ENCODE measurements at places on chromosomes 6 and 20.

- DNase-seq = no peak
These were observed 181.0 kb downstream of the ALDH8A1 start for GRCh38 chr6:134768931-134769330.

GRCh38 chr6:91097364-91097763, 510.5 kb upstream of the MAP3K7 start:
- no peak for DNase-seq

- no peak for DNase-seq
These were observed 13.8 kb upstream of the AKAP12 start for GRCh38 chr6:151225919-151226318.

DNA sequence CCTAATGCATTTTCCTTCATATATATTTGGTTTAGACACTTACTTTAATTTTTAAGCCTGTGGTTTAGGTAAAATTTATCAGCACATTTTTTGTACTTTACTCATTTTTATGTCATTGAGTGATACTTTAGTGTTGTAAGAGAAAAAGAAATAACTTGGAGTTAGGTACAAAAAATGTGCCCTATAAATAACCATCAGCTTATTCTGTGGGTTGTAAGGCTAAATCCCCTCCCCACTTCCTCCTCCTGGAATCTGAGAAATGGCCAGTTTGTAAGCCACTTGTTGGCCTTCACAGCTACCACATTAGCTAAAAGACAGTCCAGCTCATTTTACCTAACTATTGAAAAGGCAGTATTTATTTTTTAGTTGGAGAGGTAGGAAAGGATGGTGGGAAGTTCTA, 576.3 kb downstream of the PKHD1 start:
- no peak for DNase-seq
